SK-MEL-5 (cell line): ENCODE measurements at places on chromosomes 12 and 14. TPM values are rescaled to one million over a fixed set of nuclear protein-coding genes. Genes with fewer than 3 reads are reported as not detected.

CLEC4D gene
- total RNA-seq, result not detected in 2 replicates

MUCL1 gene
- total RNA-seq, result not detected in 2 replicates

LRRC10 gene
- total RNA-seq, result not detected in 2 replicates

- no peak for DNase-seq
These were observed 23.6 kb upstream of the TCL1B start for GRCh38 chr14:95662376-95663186.

- DNase-seq, result peak; percentile 76
These were observed 16.9 kb downstream of the ASB2 start for GRCh38 chr14:93959239-93960107.

DPY19L2 gene
- total RNA-seq, result 3.2 and 4.1 TPM in 2 replicates

DNA sequence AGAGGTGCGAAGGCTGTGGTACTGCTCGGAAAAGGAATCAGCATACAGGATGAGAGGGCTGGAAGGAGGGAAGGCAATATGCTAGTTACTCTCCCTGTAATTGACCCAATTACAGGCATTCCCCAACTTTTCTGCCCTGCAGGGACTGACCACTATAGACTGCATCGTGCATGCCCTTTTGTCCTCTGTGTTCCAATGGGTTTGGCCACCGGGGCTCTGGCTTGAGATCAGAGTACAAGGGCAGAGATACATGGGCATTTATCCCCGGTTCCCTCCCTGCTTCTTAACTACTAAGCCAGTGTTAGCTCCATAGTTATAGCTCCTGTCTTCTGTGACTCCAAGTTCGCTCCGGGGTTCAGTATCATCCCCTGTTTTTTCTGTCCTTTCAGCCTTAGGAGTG lies 59.7 kb downstream of the GTF2A1 start:
- no peak for DNase-seq

PMCH gene
- not detected in 2 replicates for total RNA-seq

RASSF8 gene
- 47.9 and 60.7 TPM in 2 replicates for total RNA-seq

- no peak for DNase-seq
These were observed 49.8 kb downstream of the PTGER2 start for GRCh38 chr14:52363961-52364360.

DNA sequence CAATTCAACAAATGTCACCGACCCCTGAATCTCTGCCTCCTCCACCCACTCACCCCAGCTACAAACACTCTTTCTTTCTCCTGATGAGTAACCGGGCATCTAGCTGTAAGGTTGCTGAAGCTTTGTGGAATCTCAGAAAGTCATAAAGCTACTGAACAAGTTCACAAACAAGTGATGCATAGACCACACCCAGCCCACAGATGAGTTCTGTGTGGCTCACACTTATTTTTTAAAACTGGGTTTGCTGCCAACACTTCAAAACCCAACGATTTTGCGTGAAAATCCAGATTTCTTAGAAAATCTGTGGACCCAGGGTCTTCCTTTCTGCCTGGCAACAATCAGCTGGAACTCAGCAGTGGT lies 96.1 kb downstream of the APAF1 start:
- DNase-seq, result no peak

- DNase-seq, result no peak
These were observed 180.2 kb downstream of the FOXN3 start for GRCh38 chr14:89236851-89237250.

DNA sequence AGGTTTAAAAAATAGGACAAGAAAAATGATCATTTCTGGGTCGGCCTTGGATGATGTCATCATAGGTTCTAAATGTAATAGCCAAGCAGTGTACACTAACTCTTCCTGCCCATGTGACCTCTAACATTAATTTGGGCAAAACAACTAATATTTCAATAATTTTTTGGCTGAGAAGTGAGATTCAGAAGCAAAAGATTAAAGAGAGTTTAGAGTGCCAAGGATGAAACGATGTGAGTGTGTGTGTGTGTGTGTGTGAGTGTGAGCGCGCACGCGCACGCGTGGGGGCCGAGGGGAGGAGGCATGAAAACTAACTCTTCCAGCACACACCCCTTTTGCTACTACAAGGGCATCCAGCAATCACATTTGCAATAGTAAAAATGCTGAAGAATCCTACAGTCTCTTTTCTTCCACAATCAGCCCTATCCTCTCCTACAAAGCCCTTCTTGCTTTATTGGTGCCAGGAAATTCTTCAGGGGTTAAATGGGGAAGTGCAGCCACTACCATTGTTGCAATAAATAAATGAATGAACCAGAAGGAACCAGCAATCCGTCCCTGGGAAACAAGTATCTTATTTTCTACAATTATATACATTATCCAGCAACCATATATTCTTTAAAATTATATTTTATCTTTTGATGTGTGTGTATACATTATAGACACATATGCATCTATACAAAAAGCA lies 52.9 kb downstream of the PEBP1 start:
- DNase-seq, result peak; percentile 60

DNA sequence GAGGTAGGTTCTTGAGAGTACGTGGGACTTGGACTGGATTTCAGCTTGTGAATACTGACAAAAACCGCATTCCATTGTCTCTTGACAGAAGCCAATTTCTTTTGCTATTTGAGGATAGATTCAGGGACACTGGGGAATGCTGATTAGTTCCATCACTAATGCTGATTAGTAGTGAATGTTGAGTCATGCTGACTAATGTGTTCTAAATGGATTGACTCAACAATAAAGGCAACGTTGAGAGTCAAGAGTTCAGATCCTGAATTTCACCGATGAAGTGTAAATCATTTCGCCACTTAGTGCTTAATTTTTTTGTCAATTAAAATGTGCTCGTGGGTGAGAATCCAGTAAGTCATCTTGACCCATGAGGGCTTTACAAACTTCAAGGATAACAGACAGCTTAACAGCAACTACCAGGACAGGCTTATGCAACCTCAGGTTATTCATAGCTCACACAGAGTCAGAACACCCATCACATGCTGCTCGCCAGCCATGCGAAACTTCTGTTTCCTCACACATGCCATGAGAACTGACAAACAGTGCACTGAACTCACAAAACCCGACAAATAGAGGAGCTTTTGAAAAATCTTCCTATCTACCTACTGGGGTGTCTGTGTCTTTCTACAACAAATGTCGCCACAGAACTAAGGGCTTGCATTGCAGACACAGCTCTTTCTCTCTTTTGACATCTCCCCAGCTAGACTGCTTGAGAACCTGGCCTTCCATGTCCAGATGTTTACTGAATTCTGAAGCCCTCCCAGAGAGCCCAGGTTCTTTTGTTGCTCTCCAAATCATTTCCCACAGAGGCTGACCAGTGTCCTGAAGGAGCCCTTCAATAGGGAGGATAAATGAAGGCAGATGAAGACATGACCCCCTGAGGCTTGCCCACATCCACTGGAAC lies 316.4 kb downstream of the ZFP36L1 start:
- peak; percentile 46 for DNase-seq

DNA sequence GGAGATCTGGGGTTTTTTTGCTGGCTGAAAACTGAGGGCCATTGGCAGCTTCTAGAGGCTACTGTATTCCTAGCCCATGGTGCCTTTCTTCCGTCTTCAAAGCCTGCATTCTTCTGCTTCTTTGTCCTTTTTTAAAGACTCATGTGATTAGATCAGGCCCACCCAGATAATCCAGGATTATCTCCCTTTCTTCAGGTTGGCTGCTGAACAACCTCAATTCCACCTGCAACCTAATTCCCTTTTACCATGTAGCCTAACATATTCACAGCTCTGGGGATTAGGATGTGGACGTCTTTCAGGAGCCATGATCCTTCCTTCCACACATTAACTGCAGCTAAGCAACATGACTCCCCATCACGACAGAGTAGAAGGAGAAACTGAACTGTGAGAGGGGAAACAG lies 985.5 kb downstream of the DIO2 start:
- no peak for DNase-seq

GRCh38 chr12:105820429-105821125 lies 318.2 kb downstream of the NUAK1 start:
- DNase-seq, result no peak

TGM1 gene
- 0.08 TPM in 1 of 2 replicates, not detected in the other for total RNA-seq

DNA sequence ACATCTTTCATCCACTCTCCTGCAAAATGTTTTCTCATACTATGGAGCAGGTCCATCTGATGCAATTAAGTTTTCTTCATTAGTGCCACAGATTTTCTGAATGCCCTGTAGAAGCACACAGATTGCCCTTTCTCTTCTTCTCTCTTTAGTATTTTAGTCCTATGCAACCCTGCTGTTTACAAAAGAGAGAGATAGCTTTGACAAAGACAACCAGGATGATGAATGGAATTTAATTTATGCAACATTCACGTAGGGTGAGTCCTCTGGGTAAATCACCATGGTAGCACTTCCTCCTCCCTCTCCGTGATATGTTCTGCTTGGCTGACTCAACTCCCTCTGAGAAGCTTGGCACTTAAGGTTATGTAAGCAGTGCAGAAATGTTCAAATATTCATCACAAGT lies 400.9 kb upstream of the PDE3A start:
- peak; percentile 87 for DNase-seq

POU6F1 gene
- 1.5 and 3.1 TPM in 2 replicates for total RNA-seq

DNA sequence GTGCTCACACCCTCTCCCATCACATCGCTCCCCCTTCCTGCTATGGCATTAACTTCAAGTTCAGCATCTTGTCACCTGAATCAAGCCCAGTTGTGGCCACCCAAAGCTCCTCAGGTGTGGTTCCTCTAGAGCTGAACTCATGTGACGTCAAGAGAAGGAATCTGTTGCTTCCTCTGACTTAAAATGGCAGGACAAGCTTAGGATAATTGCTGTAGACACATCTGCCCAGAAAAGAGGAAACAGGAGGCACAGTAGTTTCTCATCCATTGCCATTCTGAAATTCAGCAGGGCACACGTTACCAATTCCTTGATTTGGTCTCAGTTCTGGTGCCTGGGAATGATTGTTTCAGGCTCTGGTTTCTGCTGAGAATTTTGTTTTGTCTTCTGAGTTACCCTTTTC lies 52.1 kb downstream of the RCOR1 start:
- DNase-seq, result no peak

- no peak for DNase-seq
These were observed 140.0 kb downstream of the DAD1 start for GRCh38 chr14:22448905-22449599.

DNA sequence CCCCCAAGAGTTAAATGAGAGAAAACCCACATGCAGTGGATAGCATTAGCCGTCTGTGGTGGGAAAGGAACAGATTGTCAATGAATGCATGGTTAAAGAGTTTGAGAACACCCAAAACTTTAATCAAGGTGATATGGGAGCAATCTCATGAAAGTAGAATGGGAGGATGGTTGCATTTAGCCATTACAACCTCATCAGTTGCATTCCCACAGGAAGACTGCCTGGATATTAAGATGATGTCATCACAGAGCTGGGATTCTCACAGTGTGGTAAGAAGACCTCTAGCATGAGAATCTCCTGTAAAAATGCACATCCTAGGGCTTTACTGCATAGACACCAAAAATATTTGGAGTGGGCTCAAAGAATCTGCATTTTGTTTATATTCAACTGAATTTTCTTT lies 284.9 kb downstream of the RGS6 start:
- DNase-seq, result no peak

GRCh38 chr12:127162902-127163301 lies 1104.1 kb upstream of the TMEM132C start:
- no peak for DNase-seq

CHURC1 gene
- 46.6 and 53.4 TPM in 2 replicates for total RNA-seq

- no peak for DNase-seq
These were observed 930.2 kb upstream of the FOXG1 start for GRCh38 chr14:27836386-27836785.

RAB15 gene
- 14.0 and 16.4 TPM in 2 replicates for total RNA-seq

- no peak for DNase-seq
These were observed 70.9 kb downstream of the FERMT2 start for GRCh38 chr14:52879958-52880357.

DNA sequence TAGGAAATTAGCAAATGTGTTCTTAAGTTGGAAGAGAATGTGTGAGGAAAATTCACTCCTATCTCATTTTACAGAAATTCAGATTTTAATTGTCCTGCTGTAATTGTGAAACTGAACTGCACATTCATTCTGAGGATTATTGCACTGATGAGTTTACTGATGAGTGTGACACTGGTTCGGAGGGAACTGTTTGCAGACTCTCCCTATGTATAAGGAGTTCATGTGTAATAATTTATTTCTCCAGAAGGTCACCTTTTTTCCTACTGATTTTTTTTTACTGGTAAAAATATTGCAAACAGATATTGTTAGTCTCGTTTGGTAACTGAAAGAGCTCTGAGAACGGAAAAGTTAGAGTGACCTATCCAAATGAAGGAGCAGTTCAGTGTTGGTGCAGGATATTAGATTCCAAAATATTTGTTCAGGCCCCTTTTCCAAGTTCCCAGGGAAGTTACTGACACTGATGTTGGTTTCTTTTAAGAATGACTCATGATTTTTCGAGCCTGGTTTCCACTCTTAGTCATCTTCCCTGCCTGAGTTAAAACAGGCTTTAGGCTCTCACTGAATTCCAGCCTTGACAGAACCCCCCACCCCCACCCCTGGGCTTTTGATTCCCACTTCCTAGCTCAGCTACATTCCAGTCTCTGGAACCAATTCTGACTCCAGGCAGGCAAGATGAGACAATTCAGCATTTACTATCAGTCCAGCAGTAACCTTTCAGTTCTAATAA lies 18.4 kb downstream of the ANO6 start:
- peak; percentile 76 for DNase-seq

ALDH6A1 gene
- total RNA-seq, result 11.2 and 12.9 TPM in 2 replicates

DNA sequence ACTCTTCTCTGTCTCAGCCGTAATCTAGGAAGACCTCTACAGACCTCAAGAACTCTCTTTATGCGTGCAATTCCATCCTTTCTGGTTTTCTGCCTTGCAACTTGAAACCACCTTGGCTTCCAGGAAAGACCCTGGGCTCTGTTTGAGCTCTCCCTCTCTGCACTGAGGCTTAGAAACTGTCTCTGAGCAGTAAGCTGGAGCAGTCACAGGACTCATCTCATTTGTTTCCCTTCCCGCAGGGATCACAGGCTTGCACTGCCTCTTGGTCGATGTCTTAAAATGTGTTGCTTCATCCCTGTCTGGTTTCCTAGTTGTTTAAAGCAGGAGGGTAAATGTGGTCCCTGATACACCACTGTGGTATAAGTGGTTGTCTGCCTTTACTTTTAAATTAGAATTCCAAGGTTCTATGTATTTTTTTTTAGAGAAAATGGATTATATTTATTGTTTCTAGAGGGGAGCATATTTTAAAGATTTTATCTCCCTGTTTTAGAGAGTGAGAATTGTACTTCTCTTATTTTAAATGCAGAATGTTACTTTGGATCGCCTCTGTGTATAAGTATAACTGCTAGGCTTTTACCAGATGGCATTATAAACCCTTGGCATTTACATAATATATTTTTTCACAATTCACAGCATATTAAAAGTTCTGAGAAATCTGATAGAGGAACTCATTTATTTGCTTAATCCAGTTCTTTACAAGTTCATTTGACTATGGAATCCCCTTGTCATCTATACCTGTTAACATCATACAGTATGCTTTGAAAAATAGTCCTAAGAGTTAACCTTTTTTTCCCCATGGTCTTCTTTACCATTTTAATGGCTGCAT lies 26.4 kb downstream of the EID3 start:
- peak; percentile 40 for DNase-seq
